ENCODE measurements at places on chromosomes 2 and 18. TPM values are rescaled to one million over a fixed set of nuclear protein-coding genes. Genes with fewer than 3 reads are reported as not detected.

Gene CTLA4
- 0.25 TPM for total RNA-seq

Gene SIX3
- total RNA-seq = 0.19 TPM

Gene GRP
- not detected for total RNA-seq

Gene DYNC1I2
- total RNA-seq = 59.1 TPM

DNA sequence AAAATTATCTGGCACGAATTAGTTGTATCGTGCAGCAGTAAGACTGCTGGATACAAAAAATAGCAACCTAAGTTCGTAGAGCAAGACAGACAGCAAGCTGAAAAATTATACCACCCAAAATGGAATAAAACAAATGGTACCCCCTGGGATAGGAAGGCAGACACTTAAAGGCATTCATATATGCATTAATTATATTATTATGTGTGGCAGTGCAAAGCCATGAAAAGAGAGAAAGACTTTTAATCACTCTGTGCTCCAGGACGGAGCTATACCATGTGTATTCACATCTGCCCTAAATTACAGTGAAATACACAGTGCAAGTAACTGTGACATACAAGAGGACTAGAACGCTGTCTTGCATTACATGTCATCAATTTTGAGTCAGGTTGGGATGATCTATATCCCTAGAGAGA lies 235.9 kb downstream of the GULP1 start:
- no peaks in the 10 kb centered on the region for H3K36me3 ChIP-seq
- H3K27me3 ChIP-seq = no peaks in the 10 kb centered on the region
- DNase-seq = no peak
- no peaks in the 10 kb centered on the region for H3K4me1 ChIP-seq
- no peak overlapping the region for H3K4me3 ChIP-seq
- no peak overlapping the region for H3K27ac ChIP-seq

DNA sequence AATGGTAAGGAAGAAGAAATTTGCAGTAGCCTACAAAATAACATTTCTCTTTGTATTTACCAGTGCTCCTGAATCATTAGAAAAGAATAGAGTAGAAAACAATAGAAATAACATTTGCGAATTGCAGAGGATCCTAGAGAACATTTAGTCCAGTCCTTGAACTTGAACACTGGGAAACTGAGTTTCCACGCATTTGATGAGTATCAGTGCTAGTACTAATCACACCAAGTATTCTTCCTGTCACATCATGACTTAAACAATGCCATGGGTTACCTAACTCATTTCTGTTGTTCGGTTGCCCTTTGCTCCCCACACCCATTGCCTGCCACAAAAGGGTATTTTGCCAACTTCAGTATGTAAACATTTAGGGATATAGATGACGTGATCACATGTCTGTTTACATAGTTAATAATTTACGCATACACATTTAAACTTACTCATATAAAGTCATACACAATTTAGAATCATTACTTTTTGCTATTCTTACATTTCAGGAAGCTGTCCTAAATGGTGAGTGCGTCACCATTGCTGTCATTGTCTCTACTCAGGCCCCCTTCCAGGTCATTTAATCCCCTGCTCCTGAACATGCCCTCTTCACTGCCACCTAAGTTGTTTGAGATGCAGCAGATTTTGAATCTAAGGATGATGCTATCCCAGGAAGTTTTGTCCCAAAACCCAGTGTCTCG lies 42.3 kb downstream of the CRIM1 start:
- no peaks in the 10 kb centered on the region for H3K36me3 ChIP-seq
- DNase-seq = no peak
- H3K27ac ChIP-seq = no peak overlapping the region
- no peaks in the 10 kb centered on the region for H3K27me3 ChIP-seq
- no peaks in the 10 kb centered on the region for H3K4me1 ChIP-seq

DNA sequence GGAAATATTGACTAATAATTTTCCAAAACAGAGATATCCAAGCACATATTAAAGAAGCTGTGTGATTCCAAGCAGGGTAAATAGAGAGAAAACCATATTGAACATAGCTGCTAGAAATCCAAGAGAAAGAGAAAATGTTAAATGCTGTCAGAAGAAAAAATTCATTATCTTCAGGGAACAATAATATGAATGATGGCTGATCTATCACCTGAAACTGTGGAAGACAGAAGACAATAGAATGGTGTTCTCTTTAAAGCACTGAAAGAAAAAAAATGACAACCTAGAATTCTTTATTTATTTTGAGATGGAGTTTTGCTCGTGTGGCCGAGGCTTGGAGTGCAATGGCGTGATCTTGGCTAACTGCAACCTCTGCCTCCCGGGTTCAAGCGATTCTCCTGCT lies 17.3 kb downstream of the PPP1CB start:
- H3K36me3 ChIP-seq = no peaks in the 10 kb centered on the region
- DNase-seq = no peak
- peaks cover 14% of the 10 kb centered on the region for H3K4me1 ChIP-seq
- no peaks in the 10 kb centered on the region for H3K27me3 ChIP-seq
- H3K4me3 ChIP-seq = no peak overlapping the region
- H3K27ac ChIP-seq = no peak overlapping the region

DNA sequence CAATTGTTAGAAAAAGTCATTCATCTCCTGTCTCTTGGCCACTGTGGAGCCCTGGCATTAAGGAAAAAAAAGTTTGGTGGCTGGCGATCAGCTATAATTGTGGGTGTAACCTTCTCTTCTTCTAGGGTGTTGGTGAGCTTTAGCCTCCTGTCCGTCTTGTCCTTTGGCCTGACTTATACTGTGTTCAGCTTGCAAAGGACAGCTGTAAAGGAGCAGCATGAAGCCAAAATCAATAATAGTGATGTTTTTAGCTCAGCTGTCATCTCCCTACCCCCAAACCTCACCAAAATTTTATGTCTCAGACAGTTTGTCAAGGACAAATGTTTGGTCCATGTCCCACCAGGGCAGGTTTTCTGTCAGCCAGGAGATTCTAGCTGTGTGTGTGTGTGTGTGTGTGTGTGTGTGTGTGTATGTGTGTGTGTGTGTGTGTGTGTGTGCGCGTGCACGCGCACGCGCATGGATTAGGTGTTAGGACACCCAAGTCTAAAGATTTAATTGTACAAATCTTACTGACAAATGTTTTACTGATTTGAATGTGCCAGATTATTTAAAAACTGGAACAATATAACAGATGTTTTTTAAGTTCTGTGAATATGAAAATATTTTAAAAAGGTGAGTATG lies 109.2 kb downstream of the PTPRM start:
- H3K27ac ChIP-seq = no peak overlapping the region
- DNase-seq = no peak
- H3K4me3 ChIP-seq = no peak overlapping the region
- H3K4me1 ChIP-seq = no peaks in the 10 kb centered on the region
- no peaks in the 10 kb centered on the region for H3K27me3 ChIP-seq

DNA sequence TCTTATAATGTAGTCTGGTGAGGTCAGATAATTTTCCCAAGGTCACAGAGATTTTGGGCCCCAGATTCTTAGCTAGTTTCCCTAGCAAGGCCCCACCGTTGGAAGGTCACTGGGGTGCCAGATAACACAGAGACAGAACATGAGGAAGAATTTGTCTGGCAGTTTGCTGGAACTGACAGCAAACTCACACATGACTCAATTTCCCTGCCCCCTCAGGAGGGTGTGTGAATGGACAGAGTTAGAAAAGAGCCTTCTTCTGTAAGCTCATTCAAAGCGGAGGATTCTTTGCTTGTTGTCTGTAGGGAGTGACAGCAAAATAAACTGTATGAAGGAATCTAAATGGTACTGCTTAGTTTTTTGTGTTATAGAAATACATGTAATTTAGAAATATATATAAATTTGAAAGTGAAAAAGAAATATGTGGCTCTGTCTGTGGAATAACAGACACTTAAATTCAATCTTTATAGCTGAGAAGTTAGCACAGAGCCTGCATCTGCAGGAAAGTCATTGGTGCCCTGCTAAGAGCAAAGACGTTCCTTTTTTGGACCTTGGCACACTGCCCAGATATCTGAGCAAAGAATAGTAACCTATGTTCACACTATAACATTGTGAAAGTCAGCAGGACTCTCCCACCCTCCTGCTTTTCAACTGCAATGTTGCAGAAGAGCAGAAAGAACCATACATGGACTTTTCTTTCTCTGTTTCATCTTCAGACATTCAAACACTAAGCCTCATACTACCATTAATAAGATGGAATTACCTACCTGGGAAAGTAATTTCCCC lies 2.1 kb downstream of the MDH1 start:
- H3K27me3 ChIP-seq = no peaks in the 10 kb centered on the region
- no peak for DNase-seq
- H3K4me1 ChIP-seq = peaks cover 6% of the 10 kb centered on the region

GRCh38 chr2:27291865-27292264 lies 9.6 kb downstream of the TRIM54 start:
- no peak overlapping the region for H3K4me3 ChIP-seq
- H3K27me3 ChIP-seq = no peaks in the 10 kb centered on the region
- H3K27ac ChIP-seq = no peak overlapping the region

- no peak overlapping the region for H3K27ac ChIP-seq
- H3K27me3 ChIP-seq = no peaks in the 10 kb centered on the region
- no peaks in the 10 kb centered on the region for H3K4me1 ChIP-seq
- H3K36me3 ChIP-seq = no peaks in the 10 kb centered on the region
- DNase-seq = no peak
Observed at GRCh38 chr2:134504586-134505336, 214.0 kb downstream of the TMEM163 start.

DNA sequence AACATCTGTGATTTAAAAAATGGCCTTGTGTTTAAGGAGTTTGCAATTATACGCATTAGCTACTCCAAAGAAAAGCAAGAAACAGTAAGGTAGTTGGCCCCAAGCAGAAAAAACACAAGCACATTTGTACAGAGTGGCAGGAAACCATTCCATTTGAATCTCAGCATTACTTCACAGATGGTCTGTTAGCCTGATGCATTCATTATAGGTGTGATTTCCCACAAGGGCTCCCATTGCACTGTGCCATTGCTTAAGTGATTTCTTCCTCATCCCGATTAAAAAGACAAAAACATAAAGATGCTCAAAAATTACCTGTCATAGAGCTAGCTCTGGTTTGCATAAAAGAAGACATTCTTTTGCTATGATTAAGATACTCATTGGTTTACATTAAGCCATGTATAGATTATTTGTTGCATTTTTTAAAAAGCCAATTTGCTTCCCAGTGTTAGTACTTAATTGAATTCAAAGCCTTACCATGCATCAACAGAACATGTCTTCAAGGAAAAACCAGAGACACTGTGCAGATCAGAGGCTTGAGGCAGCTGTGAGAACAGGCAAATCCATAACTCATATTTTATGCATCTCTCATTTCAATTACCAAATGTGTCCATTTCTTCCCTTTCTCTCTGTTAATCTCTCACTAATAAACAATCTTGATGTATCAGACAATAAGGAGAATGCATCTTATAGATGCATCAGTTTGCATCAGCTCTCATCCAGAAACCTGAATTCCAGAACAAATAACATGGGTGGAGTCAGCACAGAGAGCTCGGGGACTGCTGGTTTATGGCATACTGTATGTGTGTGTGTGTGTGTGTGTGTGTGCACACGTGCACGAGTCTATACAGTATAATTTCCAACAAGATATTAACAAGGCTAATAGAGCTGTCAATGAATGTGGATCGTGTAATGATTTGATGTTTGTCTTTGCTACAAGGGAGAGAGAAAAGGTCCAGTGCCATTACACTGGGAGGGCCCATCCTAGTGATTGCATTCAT lies 558.6 kb upstream of the HS6ST1 start:
- H3K36me3 ChIP-seq = no peaks in the 10 kb centered on the region
- no peak for DNase-seq
- H3K4me3 ChIP-seq = no peak overlapping the region
- H3K27ac ChIP-seq = no peak overlapping the region
- H3K4me1 ChIP-seq = peaks cover under 1% of the 10 kb centered on the region
- no peaks in the 10 kb centered on the region for H3K27me3 ChIP-seq

- H3K27ac ChIP-seq = no peak overlapping the region
- no peaks in the 10 kb centered on the region for H3K4me1 ChIP-seq
- no peaks in the 10 kb centered on the region for H3K36me3 ChIP-seq
Observed at GRCh38 chr2:186573531-186573930, 16.3 kb upstream of the ITGAV start.

DNA sequence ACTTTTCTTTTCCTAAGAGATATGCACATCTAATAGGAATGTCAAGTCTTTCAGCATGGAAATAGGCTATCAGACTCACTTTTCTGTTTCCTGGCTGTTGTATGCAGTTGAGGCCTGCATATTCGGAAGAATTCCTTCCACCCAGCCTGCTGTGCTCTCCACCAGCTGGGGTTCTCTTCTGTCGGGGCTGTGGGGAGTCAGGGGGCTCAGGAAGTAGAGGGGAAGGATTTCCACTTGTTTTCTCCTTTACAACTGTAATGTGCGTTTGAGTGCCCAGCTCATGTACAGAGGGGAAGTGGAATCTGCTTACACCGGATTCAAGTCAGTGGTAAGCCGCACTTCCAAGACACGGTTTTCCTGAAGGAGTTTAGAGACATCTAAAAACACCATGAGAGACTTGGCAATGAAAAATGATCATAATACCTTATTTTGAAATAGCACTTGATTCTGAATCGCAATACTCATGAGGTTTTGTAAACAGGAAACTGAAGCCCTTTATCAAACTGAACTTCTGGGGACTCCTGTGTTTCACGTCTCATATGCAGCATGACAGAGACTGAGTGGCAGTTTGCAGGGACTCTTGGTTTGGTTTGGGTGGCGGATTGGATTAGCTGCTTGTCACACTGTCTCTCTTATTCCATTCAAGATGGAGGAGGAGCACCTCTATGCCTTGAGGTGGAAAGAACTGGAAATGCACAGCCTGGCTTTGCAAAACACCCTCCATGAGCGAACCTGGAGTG lies 90.4 kb downstream of the MTCL1 start:
- no peak overlapping the region for H3K27ac ChIP-seq
- no peak for DNase-seq
- peaks cover 17% of the 10 kb centered on the region for H3K4me1 ChIP-seq
- no peaks in the 10 kb centered on the region for H3K27me3 ChIP-seq
- no peak overlapping the region for H3K4me3 ChIP-seq

DNA sequence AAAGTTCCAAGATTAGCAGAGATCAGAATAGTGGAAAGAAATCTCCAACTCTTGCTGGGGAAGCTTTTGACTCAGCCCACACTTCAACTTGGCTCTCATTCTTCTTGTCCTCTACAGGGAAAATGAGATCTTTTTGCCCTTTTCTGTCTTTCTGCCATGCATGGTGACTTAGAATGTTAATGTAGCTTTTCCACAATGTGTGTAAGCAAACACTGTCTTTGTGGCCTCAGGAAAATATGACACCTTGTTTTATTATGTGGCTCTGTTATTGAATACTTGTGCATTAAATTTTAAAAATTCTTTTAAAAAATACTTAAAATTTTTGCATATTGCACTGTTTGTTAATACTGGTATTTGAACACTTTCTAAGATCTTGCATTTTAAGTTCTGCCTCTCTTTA lies 65.4 kb upstream of the WDR75 start:
- no peak overlapping the region for H3K27ac ChIP-seq
- no peaks in the 10 kb centered on the region for H3K27me3 ChIP-seq
- no peak for DNase-seq
- no peaks in the 10 kb centered on the region for H3K36me3 ChIP-seq

GRCh38 chr2:61658841-61659780 lies 121.0 kb upstream of the XPO1 start:
- H3K4me3 ChIP-seq = no peak overlapping the region
- no peak overlapping the region for H3K27ac ChIP-seq
- no peaks in the 10 kb centered on the region for H3K27me3 ChIP-seq
- H3K4me1 ChIP-seq = peaks cover 16% of the 10 kb centered on the region

- H3K27ac ChIP-seq = no peak overlapping the region
- H3K4me3 ChIP-seq = no peak overlapping the region
- no peaks in the 10 kb centered on the region for H3K4me1 ChIP-seq
Observed at GRCh38 chr18:3648200-3648599, 198.2 kb downstream of the TGIF1 start.
